ENCODE measurements at places on chromosomes 3 and 15. TPM values are rescaled to one million over a fixed set of nuclear protein-coding genes. Genes with fewer than 3 reads are reported as not detected.

HHLA2 gene
- polyA plus RNA-seq = not detected

TF gene
- polyA plus RNA-seq = 0.32 TPM

RAB6B gene
- 2.1 TPM for polyA plus RNA-seq

NAALADL2 gene
- 0.86 TPM for polyA plus RNA-seq

MED12L gene
- polyA plus RNA-seq = 0.03 TPM

ACAN gene
- polyA plus RNA-seq = not detected

TMCO5A gene
- not detected for polyA plus RNA-seq

LYSMD2 gene
- polyA plus RNA-seq = 6.2 TPM

SCN5A gene
- 2.7 TPM for polyA plus RNA-seq

SAMD7 gene
- polyA plus RNA-seq = not detected

BUB1B gene
- polyA plus RNA-seq = 10.1 TPM

Data from endothelial cell of umbilical vein (primary cell).